Stimulated activated effector memory CD8-positive, alpha-beta T cell treated with anti-CD3 and anti-CD28 coated beads, Interleukin-12 subunit alpha, Interleukin-12 subunit beta, amount 100 ng/mL, for 72 hours (primary cell): ENCODE measurements at places on chromosomes 13 and 19.

GRCh38 chr19:10290876-10291553 is 1.3 kb downstream of the ICAM5 start:
- no peak for DNase-seq

- no peak for DNase-seq
Measured at GRCh38 chr13:76638882-76639281, 247.3 kb downstream of the KCTD12 start.

GRCh38 chr19:31258211-31259052 is 90.8 kb downstream of the TSHZ3 start:
- DNase-seq = peak; percentile 33

DNA sequence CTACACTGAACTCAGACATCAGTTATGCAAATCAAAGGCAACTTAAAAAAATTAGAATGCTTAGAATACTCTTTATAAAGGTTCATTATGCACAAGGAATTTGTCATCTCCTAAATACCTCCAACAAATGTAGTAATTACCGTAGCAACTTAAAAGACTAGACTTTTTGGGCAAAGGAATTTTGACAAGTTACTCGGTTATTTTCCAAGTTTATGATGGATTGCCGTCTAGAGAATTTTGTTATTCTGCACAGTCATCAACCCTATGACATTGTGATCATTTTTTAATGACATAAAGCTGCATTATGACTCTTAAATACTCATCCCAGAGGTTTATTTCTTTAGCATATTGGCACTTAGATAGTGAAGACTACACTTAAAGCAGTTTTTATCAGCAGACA is 71.9 kb downstream of the TRPC4 start:
- DNase-seq = no peak

GRCh38 chr19:35710784-35711723 is 6.7 kb downstream of the ZBTB32 start:
- peak; percentile 59 for DNase-seq
